ENCODE measurements at places on chromosomes 7 and 10.

- DNase-seq, result no peak
Measured at GRCh38 chr10:132746801-132747625, 38.9 kb downstream of the NKX6-2 start.

DNA sequence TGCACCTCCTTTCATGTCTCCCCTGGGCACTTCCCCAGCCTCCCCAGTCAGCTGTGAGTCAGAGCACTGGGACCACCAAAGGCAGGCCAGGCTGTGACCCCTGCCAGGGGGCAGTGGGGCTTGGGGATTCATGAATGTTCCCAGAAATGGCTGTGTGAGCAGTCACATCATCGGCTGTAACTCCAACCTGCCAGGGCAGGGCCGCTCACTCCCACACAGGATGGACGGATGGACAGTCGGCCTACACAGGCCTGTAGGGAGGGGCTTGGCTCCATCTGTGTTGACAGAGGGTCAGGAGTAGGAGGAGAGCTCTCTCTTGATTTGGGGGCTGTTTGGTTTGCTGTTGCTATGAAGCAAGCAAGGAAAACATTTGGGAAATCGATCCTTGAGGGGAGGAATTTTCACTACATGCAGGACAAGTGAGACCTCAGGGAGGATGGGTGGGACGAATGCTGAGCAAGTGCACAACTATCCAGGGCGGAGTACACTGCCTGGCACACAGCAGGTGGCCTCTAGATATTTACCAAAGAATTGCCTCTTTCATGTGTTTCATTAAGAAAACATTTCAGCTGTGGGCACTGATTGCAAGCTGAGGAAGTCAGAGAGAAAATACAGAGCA is 2.9 kb upstream of the IGFBP1 start:
- no peak for DNase-seq

DNA sequence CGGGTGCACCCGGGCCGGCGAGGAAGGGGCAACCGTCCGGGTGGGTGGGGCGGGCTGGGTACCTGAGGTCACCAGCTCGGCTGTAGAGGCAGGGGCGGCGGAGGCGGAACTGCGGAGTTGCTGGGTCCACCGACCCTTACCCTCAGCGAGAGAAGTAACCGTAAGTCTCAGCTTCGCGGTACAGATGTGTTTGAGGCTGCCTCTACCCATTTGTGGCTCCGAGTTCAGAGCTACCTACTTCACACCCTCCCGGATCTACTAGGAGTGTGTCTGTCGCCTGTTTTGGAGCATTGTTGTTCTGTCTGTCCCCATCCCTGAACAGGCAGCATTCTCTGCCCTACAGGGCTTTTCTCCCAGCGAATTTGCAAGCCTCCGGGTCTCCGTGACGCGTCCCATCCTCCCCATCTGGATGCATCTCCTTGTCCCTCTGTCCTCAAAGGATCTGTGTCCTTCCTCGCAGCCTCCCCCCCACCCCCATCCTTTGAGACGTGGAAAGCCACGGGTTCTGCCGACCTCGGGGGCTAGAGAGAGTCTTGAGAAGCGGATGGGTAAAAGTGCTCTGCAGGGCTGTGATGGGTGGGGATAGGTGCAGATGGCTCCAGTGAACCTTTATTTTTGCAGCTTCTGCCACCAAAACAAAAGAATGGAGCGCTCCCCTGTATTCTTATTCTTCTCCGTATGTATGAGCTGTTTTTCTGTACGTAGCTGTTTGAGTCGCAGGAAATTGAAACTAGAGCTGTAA is 757 bp downstream of the ANKIB1 start:
- peak; percentile 35 for DNase-seq

DNA sequence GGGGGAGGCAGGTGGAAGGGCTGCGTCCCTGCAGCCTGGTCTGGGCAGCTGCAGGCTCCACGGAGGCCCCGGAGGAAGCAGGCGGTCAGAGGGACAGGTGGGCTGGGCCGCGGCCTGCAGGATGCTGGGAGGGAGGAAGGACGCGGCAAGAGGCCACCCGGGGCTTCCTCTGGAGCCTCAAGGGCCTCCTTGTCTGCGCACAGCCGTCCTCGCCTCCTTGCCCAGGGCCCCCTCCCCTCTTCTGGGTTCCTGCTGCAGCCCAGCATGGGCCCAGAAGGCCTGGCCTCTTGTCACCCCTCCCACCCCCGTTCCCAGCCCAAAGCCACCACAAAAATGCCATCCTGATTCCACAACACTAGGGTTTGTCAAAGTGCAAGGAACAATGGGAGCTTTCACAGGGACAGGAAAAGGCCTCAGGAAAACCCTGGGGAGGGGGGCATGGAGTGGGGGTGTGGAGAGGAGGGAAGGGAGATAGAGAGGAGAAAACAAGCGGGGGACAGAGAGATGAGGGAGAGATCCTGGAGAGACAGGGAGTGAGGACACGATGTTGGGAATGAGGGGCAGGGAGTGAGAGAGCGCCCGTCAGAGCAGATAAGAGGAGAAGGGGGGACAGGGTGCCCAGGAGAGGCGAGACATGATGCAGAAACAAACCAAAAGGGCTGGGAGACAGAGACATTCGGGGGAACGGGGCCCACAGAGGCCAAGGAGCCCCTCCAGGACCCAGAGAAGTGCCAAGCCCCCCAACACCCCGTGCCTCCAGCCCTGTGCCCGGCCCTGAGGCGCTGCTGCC is 41.8 kb downstream of the ZCCHC24 start:
- no peak for DNase-seq

GRCh38 chr10:65496541-65496940 is 1429.3 kb upstream of the LRRTM3 start:
- no peak for DNase-seq

GRCh38 chr10:47286591-47287315 is 13.2 kb upstream of the GDF10 start:
- peak; percentile 23 for DNase-seq

DNA sequence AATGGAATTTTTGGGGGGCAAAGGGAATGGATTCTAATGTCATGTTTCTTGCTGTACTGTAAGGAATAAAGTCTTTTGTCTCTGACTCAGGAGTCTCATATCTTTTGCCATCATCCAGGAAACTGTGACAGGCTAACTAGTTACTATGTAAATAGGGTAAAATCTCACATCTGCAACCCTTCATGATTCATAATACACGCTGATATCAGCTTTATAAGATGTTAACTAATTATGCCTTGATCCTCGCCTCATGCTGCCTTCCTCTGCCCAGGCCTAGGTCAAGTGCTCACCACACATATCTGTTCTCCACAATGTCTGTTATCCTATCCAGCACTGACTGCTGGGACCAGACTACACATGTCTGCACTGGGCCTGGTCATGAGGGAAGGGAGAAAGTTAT is 81.3 kb upstream of the CXCL12 start:
- no peak for DNase-seq

DNA sequence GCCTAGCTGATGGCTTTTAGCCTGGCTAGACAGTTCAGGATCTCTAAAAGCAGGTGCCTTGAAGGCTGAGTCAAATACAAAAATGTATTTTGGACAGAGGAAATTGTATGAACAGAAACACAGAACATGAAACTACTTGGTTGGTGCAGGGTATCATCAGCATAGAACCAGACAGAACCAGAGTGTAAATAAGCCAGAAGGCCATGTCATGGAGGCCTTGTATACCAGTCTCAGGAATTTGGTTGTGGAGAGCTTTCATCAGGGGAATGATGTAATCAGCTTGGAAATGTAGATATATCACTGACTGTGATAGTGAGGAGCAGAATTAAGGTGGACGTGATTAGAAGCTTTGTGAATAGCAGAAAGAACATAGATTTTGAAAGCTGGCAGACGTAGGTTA is 82.9 kb downstream of the CFTR start:
- DNase-seq, result no peak

GRCh38 chr7:5420067-5420880 is 3.4 kb downstream of the TNRC18 start:
- no peak for DNase-seq

DNA sequence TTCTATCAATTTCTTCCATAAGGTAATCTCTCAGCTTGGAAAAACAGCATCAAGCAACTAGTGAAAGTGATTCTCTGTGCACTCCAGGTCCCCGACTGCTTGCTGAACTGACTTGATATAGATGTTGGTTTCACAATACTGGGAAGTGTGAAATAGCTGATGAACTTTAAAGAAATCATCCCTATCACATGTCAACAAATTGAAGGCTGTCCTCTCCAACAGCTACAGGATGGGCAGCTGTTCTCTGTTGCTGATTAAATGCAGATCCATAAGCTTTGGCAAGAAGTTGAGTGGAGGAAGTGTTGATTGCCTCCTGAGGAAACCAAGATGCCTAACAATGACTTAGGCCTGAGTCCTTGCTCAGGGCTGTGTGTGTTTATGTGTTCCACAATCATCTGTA is 130.4 kb upstream of the GDF10 start:
- no peak for DNase-seq

GRCh38 chr7:150721970-150722373 is 5.6 kb downstream of the GIMAP1 start:
- no peak for DNase-seq

GRCh38 chr7:36852931-36853330 is 128.6 kb upstream of the AOAH start:
- no peak for DNase-seq

GRCh38 chr10:127357265-127357664 is 160.9 kb upstream of the INSYN2A start:
- no peak for DNase-seq

- no peak for DNase-seq
Measured at GRCh38 chr7:32154797-32155196, 84.6 kb upstream of the PDE1C start.

DNA sequence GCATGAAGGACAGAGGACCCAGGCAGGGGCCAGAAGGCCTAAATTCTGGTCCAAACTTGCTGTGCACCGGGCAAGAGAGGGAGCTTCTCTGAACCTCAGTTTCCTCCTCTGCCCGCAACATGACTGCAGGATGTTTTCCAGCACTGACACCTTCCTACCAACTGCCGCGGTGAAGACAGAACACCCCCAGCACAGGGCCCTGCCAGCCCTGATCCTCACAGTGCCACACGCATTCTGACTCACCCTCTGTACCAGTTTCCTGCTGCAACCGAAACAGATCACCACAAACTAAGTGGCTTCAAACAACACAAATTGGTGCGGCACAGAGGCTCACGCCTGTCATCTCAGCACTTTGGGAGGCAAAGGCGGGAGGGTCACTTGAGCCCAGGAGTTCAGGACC is 18.1 kb downstream of the MAD1L1 start:
- no peak for DNase-seq

DNA sequence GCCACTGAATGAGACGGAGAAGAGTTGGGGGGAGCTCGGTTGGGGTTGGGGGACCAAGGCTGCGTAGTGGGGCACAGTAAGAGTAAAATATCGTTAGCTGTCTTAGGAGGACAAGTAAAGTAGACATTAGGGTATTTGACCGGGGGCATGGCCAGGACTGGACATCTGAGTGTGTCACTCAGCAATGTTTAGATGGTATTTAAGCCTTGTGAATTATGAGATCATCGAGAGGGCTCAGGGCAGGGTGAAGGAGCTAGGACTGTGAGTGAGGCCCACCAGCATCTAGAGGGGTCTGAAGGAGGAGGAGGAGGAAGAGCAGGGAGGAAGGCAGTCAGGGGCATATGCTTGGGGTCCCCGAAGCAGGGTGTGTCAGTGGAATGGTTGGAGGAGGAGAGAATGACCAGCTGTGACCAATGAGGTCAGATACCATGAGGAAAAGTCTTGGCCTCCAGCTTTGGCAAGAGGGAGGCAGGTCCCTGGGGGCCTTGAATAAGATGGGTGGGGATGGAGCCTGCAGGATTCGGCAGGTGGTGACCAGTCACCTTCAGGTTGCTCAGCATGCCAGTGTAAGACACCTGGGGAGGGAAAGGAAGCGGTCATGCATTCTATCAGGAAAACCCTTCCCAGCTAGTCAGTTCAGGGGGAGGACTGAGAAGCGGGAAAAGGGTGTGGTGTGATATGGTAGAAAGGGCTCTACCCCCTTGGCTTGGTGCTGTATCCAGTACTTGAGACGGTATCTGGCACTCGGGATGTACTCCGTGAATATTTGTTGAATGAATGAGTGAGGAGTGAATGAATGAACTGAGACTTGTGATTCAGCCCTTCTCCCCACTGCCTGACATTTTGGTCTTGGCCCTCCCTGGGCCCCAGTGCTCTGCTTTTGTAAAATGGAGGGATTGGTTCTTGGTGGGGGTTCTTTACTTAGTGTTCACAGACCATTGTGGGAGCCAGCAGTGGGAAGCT is 34.8 kb upstream of the SH2D4B start:
- DNase-seq, result no peak

GRCh38 chr7:6442114-6442513 is 5.6 kb downstream of the DAGLB start:
- no peak for DNase-seq

- DNase-seq, result no peak
Measured at GRCh38 chr10:102111276-102111675, 8.9 kb downstream of the LDB1 start.

GRCh38 chr7:140581411-140581810 is 59.2 kb downstream of the DENND2A start:
- DNase-seq, result no peak

- no peak for DNase-seq
Measured at GRCh38 chr10:32988604-32989003, 30.6 kb upstream of the ITGB1 start.

GRCh38 chr7:151433721-151434400 is 6.1 kb downstream of the CRYGN start:
- no peak for DNase-seq

DNA sequence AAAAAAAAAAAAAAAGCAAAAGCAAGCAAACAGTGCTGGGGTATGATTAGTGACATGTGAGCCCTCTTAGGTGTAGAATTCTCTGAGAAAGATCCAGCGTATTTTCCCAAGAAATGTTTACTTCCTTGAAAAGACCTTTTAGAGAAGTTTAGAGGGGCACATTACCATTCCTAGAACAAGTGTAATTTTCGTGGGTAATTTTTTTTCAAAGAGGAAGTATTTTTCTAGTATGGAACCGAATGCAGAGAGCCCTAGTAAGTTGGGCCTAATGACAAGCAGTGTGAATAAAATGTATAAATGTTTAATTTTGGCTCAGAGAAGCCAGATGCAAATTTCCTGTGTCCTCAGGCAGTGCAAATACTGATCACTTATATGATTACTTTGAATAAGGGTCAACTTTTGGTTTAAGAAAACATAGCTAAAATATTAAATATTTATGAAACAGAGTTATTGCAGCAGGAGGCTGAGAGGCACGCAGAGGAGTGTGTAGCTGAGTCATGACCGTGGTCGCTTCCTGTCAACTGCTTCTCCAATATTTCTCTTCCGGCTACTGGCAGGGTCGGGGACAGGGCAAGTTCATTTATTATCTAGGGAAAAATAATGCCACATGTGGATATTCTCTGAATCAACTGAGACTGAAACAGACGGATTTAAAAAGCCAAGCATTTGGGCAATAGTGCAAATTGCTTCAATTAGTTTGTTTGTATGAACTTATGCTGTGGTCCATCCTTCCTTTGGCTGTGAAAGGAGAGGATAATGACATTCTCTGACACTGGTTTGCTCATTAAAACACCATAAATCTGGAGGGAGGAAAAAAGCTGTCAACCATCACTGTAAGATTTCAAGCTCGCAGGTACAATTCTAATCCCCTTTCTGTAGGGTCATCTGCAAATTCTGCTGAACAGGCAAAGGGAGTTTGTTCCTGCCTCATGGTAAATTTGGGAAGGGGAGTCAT is 495.2 kb downstream of the GLRX3 start:
- DNase-seq, result no peak

- no peak for DNase-seq
Measured at GRCh38 chr10:697097-697875, 7.8 kb upstream of the DIP2C start.

GRCh38 chr7:99631295-99632109 is 14.8 kb downstream of the ZSCAN25 start:
- DNase-seq, result peak; percentile 3
